ENCODE measurements at places on chromosomes 7 and 10.

DNA sequence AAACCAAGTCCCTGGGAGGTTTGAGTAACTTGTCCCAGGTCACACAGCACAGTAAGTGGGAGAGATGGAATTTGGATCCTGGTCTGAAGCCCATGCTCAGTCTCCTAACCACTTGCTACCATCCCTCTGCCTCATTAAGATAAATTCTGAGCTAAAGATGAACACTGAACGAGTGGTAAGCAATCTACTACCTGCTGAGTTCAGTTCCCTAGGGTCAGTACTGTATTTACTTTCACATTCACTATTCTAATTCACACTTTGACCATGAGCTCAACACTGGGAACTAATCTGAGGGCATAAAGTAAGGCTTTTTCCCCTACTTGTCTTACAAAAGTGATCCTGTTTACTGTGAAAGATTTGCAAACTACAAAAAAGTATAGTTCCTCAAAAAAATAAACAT lies 2.4 kb downstream of the UROS start:
- DNase-seq = no peak

GRCh38 chr10:126674741-126675515 lies 4.4 kb upstream of the C10orf90 start:
- no peak for DNase-seq

DNA sequence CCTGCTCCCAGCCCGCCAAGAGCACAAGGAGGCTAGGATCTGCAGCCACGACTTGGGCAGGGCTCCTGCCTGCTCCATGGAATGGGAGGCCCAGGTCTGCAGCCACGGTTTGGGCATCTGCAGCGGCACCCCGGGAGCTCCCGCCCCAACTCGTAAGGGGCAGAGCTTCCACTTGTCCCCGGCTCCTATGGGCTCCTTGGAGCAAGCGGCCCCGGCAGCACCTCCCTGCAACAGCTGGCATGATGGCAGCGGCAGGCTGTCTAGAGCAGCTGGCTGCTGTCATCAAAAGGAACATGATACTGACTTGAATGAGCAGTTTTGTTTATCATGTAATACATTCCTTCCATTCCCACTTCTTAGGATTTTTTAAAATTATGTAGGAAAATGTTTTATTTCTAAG lies 684.0 kb upstream of the FOXK1 start:
- no peak for DNase-seq

GRCh38 chr7:25567430-25567829 lies 339.1 kb upstream of the NPVF start:
- no peak for DNase-seq

DNA sequence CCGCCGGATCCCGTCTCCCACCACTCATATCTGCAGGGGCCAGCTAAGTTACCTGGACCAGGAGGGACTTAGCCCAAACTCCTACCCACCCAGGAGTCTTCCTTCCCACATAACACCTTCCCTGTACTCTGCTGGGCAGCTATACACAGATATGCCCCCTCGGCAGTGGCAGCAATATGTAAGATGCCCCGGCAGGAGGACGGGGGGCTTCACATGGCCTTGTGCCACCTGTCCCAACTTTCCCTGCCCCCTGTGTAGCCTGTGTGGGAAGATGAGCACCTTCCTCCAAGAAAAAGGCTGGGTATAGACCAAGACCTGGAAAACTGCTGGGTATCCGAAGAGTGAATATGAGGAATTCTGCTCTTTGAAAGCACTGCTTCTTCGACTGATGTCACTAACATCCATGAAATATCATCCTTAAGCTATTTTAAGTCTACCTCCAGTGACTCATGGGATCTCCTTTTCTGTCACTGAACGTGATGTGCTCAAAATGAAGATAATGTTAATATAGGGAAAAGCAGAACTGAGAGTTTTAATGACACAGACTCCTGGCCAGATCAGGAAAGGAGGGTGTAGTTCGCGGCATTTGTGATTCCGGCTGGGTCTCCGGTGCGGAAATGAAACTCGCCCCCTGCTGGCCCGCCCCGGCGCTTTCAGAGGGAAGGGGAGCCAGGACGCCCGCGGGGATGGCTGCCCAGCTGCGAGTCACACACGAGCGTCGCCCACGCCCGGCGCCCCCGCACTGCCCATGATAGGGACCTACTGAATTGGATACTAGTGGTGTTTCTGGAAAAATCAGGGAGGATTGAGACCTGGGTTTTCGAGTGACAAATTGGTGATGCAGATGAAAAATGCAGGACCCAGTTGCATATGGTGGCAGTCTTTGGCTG lies 256.9 kb upstream of the NFE2L3 start:
- peak; percentile 62 for DNase-seq

GRCh38 chr7:124773339-124773738 lies 7.7 kb upstream of the GPR37 start:
- no peak for DNase-seq

All from CD4-positive, alpha-beta T cell treated with Interleukin-15 for 4 hours (primary cell).